ENCODE measurements at places on chromosomes 1 and 21.

DNA sequence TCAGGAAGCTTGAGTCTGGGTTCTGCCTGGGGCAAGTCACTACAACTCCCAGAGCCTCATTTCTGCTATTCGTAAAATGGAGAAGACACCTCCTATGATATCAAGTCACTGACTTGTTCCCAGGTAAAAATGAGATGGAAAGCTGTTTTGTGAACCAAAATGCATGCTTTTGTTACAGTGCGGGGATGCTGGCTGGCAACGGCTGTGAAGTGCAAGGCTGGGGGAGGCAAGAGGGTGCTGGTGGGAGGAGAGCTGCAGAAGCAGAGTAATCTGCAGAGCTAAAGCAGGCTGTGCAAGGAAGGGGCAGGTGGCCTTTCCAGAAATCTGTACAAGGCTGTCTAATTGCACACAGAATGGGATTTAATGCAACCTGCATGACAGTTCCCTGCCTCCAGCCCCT, 150.9 kb downstream of the CNIH3 start:
- no peak for DNase-seq

- DNase-seq = no peak
Observed at GRCh38 chr1:21267191-21268077, 22.8 kb downstream of the ECE1 start.

DNA sequence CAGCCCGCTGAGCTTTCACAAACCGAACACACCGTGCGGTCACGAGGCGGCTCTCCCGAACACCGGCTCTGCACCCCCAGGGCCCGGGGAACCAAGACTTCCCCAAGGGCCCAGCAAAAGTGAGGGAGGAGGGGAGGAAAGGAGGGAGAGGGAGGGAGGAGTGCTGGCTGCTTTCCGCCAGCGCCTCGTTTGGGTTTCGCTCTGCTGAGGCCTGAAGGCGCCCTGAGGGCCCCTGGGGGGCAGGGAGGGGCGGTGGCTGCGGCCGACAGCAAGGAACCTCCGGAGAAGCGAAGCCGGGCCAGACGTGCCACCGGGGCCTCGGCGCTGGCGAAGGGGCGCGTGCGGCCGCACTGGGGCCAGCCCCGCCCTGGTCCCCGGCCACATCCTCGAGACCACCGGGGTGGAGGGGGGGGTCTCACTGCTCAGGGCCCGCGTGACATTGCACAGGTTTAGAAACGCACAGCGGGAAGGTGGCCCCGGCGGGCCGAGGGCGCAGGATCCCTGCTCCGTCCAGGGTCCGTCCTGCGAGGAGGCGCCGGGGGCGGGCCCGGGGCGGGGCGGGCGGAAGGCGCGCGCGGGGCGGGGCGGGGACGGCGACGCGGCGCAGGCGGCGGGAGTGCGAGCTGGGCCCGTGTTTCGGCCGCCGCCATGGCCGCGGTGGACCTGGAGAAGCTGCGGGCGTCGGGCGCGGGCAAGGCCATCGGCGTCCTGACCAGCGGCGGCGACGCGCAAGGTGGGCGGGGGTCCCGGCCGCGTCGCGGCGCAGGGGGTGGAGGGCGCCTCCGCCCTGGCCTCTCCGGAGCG, at the start of gene PFKL:
Gene PFKL, plus strand, starts transcription at position 596 of the 804 bp plus-strand sequence. Its CDS starts 53 bp downstream, at position 649.
- peak; percentile 59 for DNase-seq

- DNase-seq = no peak
Observed at GRCh38 chr1:109589679-109590078, 29.7 kb downstream of the GNAT2 start.

DNA sequence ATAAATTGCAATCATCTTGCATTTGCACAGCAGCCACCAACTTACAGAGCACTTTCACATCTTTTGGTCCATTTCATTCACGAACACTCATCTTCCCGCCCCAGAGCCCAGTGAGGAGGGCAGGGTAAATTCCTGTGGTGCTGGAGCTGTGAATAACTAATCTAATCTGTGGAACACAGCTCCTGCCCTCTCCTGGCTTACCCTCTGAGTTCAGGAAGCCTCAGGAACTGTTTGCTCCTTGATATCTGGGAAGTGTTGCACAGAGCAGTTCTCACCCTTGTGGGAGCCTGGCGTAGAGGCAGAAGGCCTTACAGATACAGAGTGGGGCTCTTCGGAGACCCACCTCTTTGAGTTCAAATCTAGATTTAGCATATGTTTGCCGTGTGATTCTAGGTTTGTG, 11.6 kb upstream of the RD3 start:
- no peak for DNase-seq

DNA sequence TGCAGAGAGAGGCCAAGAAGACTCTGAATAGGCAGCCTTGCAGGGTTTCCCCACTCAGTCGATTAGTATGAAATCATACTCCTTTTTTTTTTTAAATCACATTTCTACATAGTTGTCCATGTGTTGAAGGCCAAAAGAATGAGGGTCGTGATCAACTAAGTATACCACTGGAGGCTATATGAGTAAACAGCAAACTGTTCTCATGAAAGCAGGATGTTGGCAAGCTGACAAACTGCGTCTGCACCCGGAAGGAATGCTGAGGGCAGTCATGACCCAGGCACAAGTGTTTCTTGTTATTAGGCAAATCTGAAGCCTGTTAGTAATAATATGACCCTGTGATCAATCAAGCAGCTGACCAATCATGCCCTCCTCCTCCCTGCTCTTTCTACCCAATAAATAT, 213.2 kb downstream of the USH2A start:
- DNase-seq = no peak

DNA sequence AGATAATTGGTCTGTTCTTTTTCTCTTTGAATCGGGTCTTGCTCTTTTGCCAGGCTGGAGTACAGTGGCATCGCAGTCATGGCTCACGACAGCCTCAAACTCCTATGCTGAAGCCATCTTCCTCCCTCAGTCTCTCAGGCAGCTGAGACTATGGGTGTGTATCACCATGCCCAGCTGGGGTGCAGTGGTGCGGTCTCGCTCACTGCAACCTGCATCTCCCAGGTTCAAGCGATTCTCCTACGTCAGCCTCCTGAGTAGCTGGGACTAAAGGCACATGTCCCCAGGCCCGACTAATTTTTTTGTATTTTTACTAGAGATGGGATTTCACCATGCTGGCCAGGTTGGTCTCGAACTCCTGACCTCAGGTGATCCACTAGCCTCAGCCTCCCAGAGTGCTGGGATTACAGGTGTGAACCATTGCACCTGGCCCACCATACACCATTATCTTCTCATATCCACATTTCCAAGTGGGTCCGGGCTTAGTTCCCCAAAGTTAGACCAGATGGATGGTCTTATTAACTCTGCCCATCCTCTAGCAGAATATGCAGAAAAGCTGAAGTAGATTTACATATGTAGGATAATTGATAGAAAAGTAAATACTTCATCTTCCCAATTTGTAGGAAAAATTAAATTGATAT, 13.1 kb downstream of the CCDC17 start:
- DNase-seq = no peak

DNA sequence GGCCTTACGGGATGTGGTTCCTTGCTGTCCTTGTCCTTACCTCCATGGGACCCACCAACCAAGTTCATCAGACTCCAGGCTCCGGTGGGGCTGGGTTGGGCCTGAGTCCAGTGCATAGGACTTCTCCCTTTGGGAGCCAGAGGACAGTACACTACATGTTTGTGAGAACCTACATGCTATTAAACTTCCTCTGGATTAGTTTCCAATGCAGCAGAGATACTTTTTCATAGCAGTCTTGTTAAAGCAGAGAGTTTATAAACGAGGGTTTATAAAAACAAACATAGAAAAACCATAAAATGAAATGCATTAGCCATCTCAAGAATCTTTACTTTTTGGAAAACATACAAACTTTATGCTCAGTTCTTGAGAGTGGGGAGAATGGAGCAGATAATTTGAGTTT, 33.4 kb downstream of the INKA2 start:
- no peak for DNase-seq

GRCh38 chr1:166378805-166379204, 212.0 kb upstream of the FAM78B start:
- DNase-seq = no peak

DNA sequence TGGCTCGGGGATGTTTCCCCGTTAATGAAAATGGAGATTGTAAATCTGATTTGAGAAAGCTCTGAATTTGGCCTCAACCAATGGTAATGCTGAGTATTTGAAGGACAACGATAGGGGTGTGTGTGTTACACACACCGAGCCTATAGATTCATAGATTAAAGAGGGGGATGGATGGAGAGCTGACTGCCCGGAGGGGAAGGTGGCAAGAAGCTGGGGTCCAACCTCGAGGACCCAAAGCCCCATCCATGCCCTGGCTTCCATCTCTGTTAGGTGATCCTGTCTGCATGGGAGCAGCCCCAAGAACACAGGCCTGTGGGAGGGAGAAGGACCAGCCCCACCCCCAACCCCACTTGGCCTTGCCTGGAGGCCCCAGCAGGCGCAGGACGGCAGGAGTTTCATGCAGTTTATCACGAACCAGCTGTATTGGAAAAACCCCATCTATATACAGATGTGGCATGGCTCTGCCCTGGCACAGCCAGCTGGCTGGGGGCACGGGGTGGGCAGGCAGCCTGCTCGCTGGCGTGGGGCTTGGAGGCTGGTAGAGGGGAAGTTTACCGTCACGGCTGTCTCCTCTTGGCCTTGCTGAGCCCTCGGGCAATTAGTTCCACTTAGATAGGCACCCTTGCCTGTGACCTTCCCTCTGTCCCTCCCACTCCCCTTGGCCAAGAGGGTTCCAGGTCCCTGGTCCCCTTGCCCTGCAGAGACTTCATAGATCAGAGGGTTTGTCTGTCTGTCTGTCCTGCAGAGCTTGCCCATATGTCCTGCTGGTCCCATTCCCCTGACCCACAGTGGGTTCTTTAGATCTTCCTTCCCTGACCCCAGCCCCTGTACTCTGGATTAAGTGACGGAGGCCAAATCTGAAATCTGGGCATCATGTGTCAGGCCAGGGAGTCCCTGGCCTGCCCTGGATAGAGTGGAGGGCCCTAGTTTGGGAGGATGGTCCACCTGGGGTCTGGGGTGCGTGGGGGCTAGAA, 3.0 kb downstream of the HSPB7 start:
- no peak for DNase-seq

GRCh38 chr1:19799230-19800075, at the start of gene TMCO4:
Gene TMCO4 (minus strand): TSS chr1:19799916. CDS start chr1:19780758, 19,158 bp downstream.
- DNase-seq = peak; percentile 11

- DNase-seq = peak; percentile 56
Observed at GRCh38 chr1:21956720-21957552, 19.8 kb upstream of the HSPG2 start.
